NCI-H2227 treated with DMSO at 0.1 percent for 48 hours (cell line): ENCODE measurements at places on chromosomes 6 and 20.

DNA sequence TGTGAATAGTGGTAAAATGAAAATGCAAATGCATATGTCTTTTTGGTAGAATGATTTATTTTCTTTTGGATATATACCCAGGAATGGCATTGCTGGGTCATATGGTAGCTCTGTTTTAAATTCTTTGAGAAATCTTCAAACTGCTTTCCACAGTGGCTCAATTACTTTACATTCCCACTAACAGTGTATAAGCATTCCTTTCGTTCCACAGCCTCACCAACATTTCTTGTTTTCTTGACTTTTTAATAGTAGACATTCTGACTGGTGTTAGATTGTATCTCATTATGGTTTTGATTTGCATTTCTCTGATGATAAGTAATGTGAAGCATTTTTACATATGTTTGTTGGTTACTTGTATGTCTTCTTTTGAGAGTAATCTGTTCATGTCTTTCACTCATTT lies 144.0 kb downstream of the SIM1 start:
- no peak for DNase-seq

- DNase-seq: no peak
Measured at GRCh38 chr6:164227952-164228522, 813.5 kb downstream of the QKI start.

DNA sequence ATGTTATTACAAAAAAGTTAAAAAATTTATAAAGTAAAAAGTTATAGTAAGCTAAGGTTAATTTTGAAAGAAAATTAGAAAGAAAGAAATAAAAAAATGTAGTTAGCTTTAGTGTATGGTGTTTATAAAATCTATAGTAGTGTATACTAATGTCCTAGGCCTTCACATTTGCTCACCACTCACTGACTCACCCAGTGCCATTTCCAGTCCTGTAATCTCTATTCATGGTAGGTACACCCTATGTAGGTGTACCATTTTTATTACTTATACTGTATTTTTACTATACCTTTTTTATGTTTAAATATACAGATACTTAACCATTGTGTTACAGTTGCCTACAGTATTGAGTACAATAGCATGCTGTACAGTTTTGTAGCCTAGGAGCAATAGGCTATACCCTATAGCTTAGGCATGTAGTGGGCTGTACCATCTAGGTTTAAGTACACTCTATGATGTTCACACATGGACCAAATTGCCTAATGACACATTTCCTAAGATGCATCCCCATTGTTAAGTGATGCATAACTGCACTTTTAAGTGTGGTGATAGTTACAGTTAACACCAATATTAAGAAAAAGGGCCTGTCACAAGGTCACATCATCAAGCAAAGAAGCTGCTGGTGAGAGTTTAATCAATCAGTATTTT lies 8.0 kb downstream of the CD2AP start:
- no peak for DNase-seq

- DNase-seq: no peak
Measured at GRCh38 chr6:122853259-122853995, 64.4 kb downstream of the SMPDL3A start.

DNA sequence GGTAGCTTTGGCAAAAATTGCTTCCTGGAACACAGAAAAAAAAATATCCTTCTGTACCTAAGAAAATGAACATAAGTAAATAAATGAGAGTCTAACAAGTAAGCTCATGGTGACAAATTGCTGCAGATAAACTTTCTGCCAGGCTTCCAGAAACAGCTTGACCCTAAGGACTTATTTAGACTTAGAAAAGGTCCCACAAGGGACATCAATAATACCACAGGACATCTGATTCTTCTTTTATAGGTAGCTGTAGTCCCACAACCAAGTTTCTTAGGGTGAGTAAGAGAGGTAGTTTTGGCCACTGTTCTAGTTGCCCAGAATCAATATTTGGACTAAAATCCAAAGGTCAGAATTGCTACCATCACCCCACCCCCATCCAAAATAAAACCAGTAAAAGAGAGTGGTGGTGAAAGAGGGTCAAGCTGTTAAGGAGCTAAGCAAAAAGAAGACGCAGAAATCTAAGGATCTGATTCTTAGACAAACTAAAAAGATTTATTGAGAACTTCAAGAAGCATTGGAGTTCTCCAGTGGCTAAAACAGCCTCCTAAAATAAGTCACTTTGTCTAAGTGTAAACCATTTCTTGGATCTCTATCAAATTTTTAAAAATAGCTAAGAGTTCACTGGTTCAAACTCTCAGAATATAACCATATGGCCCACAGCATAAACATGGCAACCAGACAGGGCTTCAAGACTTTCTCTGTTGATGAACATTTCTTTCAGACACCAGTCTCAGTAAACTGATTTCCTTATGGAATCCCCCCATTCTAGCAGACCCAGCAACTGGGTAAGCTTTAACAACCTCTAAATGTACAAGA lies 180.6 kb downstream of the PTPRK start:
- no peak for DNase-seq
